H1 (cell line): ENCODE measurements at places on chromosomes 2 and 18. TPM values are rescaled to one million over a fixed set of nuclear protein-coding genes. Genes with fewer than 3 reads are reported as not detected.

PLEK gene
- not detected in 2 replicates for total RNA-seq

DNA sequence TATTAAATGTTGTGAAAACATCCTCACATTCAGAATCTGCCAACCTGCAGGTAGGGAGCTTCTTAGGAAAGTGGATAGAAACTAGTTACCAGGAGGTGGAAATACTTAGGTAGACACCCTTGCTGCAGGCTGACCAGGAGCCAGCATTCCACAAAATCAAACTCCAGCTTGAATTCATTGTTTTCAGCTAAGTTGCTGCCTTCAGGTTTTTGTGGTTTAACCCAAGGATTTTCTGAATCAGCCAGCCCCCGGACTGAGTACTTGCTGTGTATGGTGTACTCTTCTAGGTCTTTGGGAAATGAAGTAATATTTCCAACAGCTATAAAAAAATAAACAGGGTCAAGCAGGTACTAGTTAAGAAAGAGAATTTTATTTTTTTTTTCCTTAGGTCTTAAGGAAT is 192.1 kb upstream of the CHST9 start:
- no peak for DNase-seq

GRCh38 chr2:184004948-184005672 is 593.2 kb upstream of the ZNF804A start:
- DNase-seq, result no peak

DNA sequence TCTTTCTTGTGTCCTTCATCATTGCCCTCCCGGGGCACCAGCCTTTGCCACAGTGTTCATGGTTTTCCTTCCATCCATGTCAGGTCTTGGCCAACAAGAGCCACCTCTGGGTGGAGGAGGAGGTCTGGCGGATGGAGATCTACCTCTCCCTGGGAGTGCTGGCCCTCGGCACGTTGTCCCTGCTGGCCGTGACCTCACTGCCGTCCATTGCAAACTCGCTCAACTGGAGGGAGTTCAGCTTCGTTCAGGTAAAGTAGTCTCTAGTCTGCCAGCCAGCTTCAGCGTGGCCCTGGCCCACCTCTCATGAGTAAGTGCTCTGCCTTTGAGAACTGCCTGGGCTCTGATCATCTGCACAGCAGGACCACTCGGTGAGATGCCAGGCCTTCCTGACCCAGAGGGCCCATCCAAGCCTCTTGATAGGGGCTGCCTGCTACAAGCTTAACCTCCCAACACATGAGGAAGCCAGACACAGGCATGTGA is 31.0 kb downstream of the STEAP3 start:
- no peak for DNase-seq

DNA sequence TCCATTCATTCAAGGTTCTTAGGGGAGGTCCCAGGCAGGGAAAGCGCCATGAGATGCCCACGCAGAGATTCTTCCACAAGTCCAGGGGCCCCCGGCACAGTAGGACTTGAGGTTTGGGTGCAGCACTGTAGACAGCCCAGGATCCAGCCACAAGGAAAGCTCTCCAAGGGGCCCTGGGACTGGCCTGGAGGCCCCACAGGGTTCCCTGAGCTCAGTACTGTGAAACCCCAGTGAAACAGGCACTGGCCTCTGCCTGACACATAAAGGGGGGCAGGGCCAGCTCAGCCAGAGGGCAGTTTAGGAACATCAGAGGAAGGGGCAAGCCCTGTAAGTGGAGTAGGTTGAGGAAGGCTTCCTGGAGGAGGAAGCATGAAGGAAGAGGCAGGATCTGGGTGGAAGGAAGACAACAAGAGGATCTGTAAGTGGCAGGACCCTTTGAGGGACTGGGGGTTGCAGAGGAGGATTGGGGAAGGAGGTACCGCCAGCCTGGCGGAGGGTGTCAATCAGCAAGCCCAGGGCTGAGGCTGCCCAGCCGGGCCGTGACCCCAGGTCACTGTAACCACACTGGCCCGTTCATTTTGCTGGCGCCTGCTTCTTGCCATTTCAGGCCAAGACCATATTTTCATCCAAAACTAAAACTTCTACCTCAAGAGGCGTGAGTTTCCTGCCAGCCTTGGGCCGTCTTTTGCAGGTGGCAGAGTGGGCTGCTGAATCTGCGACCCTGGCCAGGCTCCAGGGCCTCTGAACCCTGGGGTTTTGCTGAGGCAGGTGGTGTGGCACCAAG is 175.2 kb downstream of the SMAD7 start:
- no peak for DNase-seq
